ENCODE measurements at places on chromosomes 5 and 9.

DNA sequence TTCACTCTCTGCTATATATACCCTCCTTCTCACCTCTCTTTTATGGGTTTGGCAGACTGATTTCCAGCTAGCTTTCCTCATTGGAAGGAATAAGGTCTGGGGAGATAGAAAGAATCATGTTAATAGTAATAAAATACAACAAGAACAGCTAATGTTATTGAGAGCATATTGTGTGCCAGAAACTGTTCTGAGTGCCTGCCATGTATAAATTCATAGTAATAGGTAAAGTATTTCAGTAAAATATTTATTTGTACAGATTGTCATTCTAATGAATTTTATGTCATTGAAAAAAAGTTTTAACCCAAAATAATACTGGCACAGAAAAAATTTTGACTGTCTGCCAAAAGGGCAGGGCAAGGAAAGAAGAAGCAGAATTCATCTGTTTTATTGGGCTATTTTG lies 834.9 kb upstream of the ZNF608 start:
- DNase-seq = no peak

DNA sequence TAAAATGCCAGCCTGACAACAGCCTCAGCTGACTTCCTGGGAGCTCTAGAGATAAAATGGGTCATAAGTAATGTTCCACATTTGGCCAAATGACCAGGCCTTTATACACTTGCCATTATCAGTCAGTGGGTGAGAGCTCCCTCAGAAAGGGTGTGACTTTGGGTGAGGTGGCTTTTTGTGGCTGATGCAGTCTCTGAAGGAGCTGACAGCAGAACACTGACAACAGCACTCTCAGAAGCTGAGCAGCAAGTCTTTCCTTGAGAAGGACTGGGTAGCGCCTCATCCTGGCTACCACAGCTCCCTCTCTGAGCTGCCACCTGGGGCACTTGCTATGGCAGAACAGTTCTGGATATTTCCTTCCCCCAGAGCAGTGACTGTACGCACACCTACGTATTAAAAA lies 22.0 kb upstream of the GNAQ start:
- DNase-seq = no peak

DNA sequence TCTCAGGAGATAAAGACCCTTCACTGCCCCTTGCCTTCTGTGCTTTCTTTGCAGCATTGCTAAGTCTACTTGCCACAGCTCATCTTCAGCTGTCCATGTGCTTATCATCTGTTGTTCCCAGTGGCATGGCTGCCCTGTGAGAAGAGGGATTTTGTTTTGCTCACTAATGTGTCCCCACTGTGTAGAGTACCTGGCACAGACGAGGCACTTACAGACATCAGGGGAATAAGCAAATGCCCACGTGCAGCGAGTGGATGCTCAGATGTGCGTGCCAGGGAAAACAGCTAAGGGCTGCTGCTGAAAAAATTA lies 31.0 kb downstream of the DAP start:
- DNase-seq = no peak

DNA sequence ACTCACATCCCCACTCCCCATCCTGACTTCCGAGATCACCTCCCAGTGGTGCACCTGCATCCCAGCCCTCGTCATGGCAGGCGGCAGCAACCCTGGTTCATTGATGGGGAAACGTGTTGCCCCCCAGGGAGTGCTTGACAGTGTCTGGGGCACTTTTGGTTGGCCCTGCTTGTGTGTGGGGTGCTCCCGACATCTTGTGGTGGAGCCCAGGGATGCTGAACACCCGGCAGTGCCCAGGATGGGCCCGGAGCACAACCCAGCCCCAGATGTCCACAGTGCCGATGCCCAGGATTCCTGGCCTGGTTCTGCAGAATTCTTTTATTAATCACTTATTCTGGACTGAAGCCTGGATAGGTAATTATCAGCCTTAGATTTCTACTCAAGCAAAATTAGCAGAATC lies 3.7 kb downstream of the MRPL36 start:
- DNase-seq = no peak

DNA sequence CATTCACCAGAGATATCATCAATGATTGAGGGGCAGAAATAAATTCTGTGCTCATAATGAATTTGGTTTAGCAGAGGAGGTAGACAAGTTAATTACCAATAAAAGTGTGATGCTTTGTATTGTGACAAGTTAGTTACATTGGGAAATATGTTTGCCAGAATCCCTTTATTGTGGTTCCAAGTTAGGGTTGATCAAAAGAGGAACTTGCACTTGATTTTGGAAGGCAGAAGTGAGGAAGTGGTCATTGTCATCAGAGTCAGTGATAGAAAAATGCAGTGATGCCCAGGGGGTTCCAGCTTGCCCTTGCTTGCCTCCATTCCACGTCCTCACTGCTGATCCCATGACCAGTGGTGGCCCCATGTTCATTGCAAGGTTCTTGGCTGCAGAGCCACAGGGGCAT lies 69.7 kb downstream of the SVEP1 start:
- no peak for DNase-seq

DNA sequence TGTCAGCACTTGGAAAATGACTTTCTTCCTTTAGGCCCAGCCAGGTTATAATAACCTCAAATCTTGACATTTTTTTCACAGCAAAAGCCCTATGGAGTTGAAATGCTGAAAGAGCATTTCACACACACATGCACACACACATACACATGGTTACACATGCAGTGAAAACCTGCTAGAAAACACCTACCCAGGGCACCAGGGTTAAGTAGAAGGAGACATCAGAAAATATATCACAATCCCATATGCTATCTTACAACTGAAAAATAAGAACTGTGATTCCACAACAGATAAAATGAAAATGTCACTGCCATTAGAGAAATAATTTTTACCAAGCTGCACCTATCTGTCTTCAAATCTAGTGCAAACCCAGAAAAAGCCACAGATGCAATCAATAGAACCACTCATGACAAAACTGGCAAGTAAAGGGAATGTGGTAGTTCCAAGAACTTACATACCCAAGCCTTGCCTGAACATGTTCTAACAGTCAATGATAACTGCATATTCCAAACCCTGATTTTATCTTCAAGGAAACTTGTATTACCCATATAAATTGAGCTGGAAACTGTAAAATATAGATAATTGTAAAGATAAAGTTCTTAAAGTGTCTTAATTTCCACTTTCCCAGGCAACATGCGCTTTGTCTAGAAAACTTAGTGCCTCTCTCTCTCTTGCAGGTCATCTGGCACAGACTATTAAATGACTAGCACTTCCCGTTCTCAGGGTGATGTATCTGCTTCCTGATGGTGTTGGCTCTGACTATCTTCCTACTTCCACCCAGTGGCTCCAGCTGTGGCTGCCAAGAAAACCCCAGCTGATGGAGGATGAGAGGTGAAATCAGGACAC lies 250.2 kb upstream of the PTGER4 start:
- peak; percentile 42 for DNase-seq

DNA sequence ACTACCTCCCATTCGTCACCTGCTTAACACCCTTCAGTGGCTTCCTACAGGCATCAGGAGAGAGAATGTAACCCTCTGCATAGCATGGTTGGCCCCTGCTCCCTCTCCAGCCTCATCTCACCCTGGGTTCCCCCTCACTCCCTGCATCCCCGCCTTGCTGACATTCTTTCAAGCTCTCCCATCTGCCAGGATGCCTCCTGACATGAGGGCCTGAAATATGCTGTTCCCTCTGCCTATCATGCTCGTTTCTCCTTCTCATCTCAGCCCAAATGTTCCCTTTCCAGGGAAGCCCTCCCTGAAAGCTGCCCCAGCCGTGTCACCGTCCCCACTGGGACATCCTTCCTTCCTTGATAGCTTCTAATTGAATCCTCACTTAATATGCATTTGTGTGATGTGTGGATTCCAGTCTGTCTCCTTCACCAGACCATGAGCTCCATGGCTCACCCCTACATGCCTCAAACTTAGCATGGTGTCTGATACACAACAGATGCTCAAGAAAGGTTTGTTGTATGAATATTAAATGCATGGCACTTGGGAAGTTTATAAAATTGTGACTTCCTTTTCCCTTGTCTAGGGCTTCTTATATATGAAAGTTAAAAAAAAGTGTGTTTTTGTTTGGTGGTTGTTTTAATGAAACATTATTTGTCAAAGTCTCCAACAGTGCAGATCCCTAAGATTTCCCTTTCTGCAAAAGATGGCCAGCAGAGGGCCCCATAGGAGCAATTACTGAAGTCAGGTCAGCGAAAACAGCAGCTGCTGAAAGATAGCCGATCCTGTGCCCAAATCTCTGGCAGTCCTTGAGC lies 7.3 kb upstream of the C5orf58 start:
- DNase-seq = peak; percentile 75

- DNase-seq = no peak
Observed at GRCh38 chr5:137209232-137209809, 289.8 kb downstream of the SPOCK1 start.

GRCh38 chr5:45692481-45692880 lies 3.7 kb downstream of the HCN1 start:
- no peak for DNase-seq

GRCh38 chr5:178335302-178336030 lies 102.9 kb upstream of the PHYKPL start:
- DNase-seq = no peak

Data from fibroblast of pulmonary artery (primary cell).